ENCODE measurements at places on chromosomes 4 and X. TPM values are rescaled to one million over a fixed set of nuclear protein-coding genes. Genes with fewer than 3 reads are reported as not detected.

Gene BBS12
- total RNA-seq: 5.8 TPM

Gene CFI
- 20.2 TPM for total RNA-seq

Gene VEGFD
- total RNA-seq: not detected

Gene CSAG3
- not detected for total RNA-seq

Gene RNF150
- 2.6 TPM for total RNA-seq

Gene CRMP1
- total RNA-seq: 0.58 TPM
